Dorsolateral prefrontal cortex (tissue), 122 donors: ENCODE measurements at places on chromosomes 2 and 18. TPM values are rescaled to one million over a fixed set of nuclear protein-coding genes. Genes with fewer than 3 reads are reported as not detected.

Gene COL5A2
- 17.3 TPM for total RNA-seq

Gene UGT1A8
- not detected for total RNA-seq

Gene G6PC2
- total RNA-seq, result not detected

Gene RAPGEF4
- total RNA-seq, result 322 TPM

Gene PLGLB2
- 9.3 TPM for total RNA-seq

Gene SYT4
- total RNA-seq, result 67.9 TPM

Gene BCL11A
- 104 TPM for total RNA-seq

Gene TCF23
- total RNA-seq, result not detected

Gene ESPNL
- 0.11 TPM for total RNA-seq

Gene YES1
- 15.7 TPM for total RNA-seq

Gene CAVIN2
- 16.8 TPM for total RNA-seq

Gene PTPN2
- 30.7 TPM for total RNA-seq

Gene TUBA4B
- not detected for total RNA-seq

Gene ASAP2
- 45.3 TPM for total RNA-seq

Gene RRM2
- total RNA-seq, result 1.3 TPM

Gene ACTG2
- total RNA-seq, result 1.6 TPM

Gene SLC35G4
- total RNA-seq, result not detected

Gene COL4A3
- 6.9 TPM for total RNA-seq

Gene TSPYL6
- 0.64 TPM for total RNA-seq

Gene NTSR2
- 15.0 TPM for total RNA-seq

Gene RAB27B
- 34.4 TPM for total RNA-seq

Gene CAPG
- 20.7 TPM for total RNA-seq

Gene ZNF2
- total RNA-seq, result 5.5 TPM

Gene KIF5C
- total RNA-seq, result 417 TPM

Gene ACVR1C
- total RNA-seq, result 17.3 TPM
